ENCODE measurements at places on chromosomes 5 and 9. TPM values are rescaled to one million over a fixed set of nuclear protein-coding genes. Genes with fewer than 3 reads are reported as not detected.

Gene JAKMIP2
- total RNA-seq, result 0.52 TPM

- no peak for DNase-seq
Measured at GRCh38 chr5:108728566-108729241, 19.0 kb upstream of the FER start.

Gene FCHSD1
- 10.1 TPM for total RNA-seq

GRCh38 chr9:105054491-105054890 lies 126.5 kb upstream of the ABCA1 start:
- peak; percentile 83 for DNase-seq

- DNase-seq, result no peak
Measured at GRCh38 chr9:137765536-137765935, 112.0 kb upstream of the CACNA1B start.

Gene GLRA1
- not detected for total RNA-seq

Gene C9
- not detected for total RNA-seq

Gene C1QTNF3
- total RNA-seq, result 0.40 TPM

DNA sequence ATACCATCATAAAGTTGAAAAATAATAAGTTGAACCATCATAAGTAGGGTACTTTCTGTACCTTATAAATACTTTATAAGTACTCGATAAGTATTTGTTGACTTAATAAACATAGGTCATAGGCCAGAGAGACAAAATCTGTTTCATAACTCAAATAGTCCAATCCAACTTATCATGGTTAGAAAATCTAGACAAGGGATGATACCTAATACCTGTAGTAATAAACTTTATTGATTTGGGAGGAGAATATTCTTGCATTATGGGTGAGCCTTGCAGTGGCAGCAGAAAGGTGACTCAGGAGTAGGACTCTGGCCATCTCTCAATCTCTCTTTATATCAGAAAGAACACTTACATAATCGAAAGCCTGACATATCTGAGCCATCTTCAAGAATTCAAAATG lies 466.8 kb upstream of the GRIN3A start:
- no peak for DNase-seq

Gene SLC6A18
- not detected for total RNA-seq

GRCh38 chr9:5499889-5500398 lies 10.4 kb upstream of the PDCD1LG2 start:
- DNase-seq, result peak; percentile 48

GRCh38 chr5:125713109-125713805 lies 710.0 kb upstream of the GRAMD2B start:
- no peak for DNase-seq

Gene FAM153A
- total RNA-seq, result not detected

DNA sequence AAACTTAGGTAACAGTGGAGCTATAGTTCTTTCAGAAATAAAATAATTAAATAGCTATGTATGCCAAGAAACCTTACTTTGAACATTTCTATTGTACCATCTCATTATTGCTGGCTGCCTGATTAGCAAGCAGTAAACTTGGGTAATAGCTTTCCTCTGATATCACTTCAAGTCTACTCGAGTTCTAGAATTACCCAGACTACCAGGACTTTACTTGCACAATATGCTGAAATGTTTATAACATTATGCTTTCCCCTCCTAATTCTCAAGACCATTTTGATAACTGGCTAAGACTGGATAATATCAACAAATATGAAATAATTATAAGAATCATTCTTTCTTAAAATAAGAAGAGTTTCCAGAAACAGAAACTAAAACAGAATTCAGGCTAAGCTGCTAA lies 512.6 kb downstream of the RAB3C start:
- peak; percentile 48 for DNase-seq

Gene SLIT3
- total RNA-seq, result under 0.01 TPM

DNA sequence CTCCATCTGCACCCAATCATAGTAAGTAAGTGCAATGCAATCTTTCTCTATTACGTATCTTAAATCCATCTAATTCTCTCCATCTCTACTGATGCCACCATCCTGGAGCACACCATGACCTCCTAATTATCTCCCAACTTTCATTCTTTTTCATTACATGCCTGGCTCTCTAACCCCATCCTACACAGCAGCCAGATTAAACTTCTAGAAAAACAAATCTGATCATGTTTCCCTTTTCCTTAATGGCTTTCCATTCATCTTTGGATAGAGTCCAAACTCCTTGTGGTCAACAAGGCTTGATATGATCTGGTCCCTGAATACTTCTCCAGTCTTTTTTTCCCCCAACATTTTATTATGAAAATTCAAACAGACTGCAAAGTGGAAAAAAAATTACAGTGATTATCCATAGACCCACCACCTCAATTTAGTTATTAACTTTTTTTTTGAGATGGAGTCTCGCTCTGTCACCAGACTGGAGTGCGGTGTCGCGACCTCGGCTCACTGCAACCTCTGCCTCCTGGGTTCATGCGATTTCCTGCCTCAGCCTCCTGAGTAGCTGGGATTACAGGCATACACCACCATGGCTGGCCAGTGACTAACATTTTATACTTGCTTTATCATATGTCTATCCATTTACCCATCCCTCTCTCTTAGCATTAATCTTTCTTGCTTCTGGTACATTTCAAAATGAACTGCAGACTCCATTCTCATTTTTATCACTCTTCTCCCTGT lies 5.2 kb downstream of the PPP2R2B start:
- DNase-seq, result peak; percentile 30

GRCh38 chr9:114805670-114806525 lies at the start of gene TNFSF15:
TNFSF15 (minus strand) TSS chr9:114806039; CDS start chr9:114806012, 27 bp downstream.
- no peak for DNase-seq

DNA sequence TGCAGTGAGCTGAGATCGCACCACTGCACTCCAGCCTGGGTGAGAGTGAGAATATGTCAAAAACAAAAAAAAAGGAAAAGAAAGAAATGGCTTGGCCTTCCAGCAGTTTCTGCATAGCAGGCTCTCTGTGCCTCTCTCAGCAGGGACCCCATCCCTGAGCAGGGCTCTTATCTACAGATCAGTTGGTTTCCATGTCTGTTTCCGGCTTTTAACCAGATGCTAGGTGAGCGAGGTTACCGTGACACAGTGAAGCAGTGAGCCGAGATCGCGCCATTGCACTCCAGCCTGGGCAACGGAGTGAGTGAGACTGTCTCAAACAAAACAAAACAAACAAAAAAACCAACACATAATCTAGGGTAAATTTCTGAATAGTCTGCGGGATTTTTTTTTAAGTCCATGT lies 51.4 kb downstream of the COL5A1 start:
- no peak for DNase-seq

Gene CORO2A
- 0.11 TPM for total RNA-seq

Gene GRXCR2
- total RNA-seq, result not detected

Gene IFNA21
- total RNA-seq, result not detected

DNA sequence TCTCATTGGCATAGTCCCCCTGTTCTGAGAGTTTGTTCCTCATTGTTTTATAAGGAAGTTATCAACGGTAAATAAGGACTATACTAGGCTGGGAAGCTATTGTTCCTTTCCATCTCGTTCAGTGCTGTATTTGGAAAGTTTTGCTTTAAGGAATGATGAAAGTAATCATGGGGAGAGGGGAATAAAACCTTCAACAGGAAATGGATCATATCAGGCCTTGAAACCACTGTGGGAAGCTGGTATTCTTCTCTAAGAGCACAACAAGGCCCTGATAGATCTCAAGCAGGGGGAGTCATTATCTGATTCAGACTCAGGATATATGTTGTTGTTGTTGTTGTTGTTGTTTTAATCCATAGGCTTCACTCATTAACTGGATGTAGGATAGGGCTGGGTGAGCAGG lies 474.5 kb downstream of the ENC1 start:
- no peak for DNase-seq

DNA sequence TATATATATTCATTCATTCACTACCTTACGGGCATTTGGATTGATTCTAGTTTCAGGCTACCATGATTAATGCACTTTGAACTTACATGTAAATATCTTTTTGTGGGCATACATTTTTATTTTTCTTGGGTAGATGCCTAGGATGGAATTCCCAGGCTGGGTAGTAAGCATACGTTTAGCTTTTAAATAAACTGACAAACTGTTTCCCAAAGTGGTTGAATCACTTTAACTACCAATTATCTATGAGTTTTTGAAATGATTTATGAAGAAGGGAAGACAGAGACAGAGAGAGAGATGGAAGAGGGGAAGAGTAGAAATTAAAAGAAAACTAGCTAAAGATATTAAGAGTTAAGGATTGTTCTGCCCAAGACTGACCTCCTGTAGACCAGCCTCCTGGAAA lies 612.6 kb downstream of the PSAT1 start:
- DNase-seq, result no peak

Gene STRBP
- total RNA-seq, result 2.0 TPM

- no peak for DNase-seq
Measured at GRCh38 chr5:3325201-3325971, 270.2 kb upstream of the IRX1 start.

- no peak for DNase-seq
Measured at GRCh38 chr5:173659423-173659822, 43.0 kb upstream of the BOD1 start.

DNA sequence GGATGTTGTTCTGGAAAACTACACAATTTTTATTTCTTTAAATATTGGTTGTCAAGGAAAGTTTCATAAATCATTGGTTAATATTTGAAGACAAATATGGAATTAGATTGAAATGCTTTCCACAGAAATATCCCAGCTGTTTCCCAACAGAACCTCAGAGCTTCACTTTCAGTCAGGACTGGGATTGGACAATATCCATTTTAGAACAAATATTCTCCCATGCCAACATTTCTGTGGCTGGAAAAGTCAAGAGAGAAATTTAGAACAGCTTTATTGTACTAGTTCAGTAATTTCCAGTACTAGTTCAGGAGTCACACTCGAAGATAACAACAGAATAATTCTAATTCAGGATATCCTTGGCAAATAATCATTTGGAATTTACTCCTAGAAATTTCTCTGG lies 116.1 kb upstream of the TUT7 start:
- DNase-seq, result peak; percentile 59

- peak; percentile 33 for DNase-seq
Measured at GRCh38 chr5:122805481-122805880, 30.6 kb downstream of the SNX2 start.

GRCh38 chr5:15168358-15168757 lies 296.8 kb upstream of the ANKH start:
- no peak for DNase-seq

- peak; percentile 4 for DNase-seq
Measured at GRCh38 chr9:130607640-130608420, 28.5 kb downstream of the FUBP3 start.

DNA sequence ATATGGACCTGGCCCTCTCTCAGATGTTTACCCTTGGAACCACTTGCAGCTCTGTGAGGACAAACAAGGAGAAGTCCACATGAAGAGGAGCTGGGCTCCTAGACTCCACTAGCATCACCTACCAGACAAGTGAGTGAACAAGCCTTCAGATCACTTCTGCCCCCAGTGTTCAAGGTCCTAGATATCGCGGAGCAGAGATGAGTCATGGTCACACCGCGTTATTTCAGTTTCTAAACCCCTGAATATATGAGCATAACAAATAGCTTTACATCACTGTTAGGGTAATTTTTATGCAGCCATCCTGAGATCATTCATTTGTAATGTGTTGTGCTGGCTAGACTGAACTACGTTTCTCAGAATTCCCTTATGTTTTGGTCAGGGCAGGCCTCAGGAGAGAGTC lies 77.0 kb upstream of the DAP start:
- DNase-seq, result no peak

DNA sequence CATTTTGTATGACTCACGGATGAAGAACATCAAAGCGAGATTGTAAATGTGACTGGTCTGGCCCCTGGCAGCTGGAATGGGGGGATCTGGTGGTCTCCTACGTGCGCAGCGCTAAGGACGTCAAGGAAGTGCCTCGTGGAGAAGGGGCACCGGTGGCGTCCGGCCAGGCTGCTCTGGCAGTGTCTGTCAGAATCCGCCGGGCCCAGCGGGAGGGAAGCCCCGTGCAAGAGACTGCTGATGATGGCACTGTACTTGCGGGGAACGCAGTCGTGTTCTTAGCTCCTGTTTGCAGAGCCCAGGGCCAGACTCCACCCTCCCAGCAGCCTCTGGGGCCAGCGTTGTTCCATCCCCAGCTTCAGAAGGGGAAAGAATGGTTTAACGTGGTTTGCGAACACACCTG lies 75.5 kb downstream of the COL5A1 start:
- DNase-seq, result no peak

Gene SUSD3
- not detected for total RNA-seq

- no peak for DNase-seq
Measured at GRCh38 chr5:98768960-98769209, 4.6 kb upstream of the RGMB start.

GRCh38 chr9:107491081-107492053 lies 1.8 kb upstream of the KLF4 start:
- no peak for DNase-seq

DNA sequence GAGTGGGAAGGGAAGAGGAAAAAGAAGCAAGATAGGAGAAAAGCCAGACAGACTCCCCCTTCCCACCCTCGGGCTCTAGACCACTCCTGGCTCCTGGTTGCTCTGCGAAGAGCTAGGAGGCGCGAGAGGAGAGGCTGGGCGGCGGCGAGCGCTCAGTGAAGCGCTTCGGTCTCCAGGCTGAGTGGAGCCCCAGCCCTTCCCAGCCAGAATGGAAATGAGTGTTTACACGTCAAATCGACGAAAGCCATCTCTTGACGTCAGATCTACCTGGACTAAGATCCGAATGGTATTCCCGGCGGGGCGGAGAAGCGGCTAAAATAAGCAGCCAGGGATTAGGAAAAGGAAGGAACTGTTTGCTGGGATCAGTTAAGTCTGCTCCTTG lies at the start of gene PCSK1:
Gene PCSK1, minus strand, starts transcription at position 183 of the 382 bp plus-strand sequence. CDS start 206 bp downstream, outside the sequence.
- DNase-seq, result no peak

DNA sequence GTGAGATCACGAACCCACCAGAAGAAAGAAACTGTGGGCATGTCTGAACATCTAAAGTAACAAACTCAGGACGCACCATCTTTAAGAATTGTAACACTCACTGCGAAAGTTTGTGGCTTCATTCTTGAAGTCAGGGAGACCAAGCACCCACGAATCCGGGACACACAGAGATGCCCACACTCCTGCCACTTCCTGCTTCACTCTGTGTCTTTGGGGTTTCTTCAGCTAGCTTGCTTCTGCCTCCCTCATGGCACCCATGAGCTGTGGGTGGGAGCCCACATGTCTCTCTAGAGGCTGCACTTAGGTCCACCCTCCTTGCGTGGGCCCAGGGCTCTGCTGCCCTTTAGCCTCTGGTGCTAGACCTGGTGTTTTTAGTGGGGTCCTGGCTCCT lies 61.2 kb upstream of the CNOT6 start:
- no peak for DNase-seq

GRCh38 chr9:9615086-9615485 lies 997.7 kb downstream of the PTPRD start:
- DNase-seq, result no peak

Gene ROR2
- total RNA-seq, result not detected

DNA sequence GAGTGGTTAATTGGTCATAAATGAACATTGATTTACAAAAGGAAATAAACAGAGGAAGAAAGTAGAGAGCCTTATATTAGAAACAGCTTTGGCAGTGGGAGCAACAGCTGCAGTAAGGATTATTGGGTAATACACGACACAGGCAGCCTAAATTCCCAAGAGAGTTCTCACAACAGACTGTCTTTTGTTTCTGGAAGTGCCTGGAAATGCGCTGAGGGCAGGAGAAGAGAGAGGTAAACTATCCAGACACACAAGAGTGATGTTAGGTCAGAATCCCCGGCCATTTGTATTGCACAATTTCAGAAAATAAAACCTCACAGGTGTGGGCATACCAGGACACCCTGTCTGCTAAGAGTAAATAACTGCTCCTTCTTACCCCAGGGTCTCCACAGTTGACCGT lies 450.4 kb upstream of the CTNND2 start:
- no peak for DNase-seq
